ENCODE measurements at places on chromosomes 11 and 22.
A peak's percentile ranks its signal among the peaks of the same experiment; 100 is the strongest.

DNA sequence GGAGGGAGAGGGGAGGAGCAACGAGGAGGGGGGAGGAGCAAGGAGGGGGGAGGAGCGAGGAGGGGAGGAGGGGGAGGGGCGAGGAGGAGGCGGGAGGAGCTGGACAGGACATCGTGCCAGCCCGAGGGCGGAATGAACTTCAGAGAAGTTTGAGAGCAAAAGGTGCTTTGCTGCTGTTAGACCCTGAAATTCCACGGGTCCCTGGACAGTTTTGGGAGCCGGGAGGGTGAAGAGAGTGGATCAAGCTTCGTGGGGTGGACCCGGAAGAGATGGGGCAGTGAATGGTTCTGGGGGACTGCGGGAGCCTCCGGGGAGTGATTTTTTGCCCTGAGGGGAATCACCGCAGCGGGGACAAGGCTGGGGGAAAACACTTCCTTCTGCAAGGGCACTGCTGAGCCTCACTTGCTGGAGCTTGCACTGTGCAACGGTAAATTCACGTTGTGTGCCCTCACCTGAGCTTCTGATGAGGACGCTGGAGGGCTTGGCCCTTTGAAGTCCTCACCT, 10.7 kb upstream of the NLRP6 start:
- peak; percentile 68 for DNase-seq

DNA sequence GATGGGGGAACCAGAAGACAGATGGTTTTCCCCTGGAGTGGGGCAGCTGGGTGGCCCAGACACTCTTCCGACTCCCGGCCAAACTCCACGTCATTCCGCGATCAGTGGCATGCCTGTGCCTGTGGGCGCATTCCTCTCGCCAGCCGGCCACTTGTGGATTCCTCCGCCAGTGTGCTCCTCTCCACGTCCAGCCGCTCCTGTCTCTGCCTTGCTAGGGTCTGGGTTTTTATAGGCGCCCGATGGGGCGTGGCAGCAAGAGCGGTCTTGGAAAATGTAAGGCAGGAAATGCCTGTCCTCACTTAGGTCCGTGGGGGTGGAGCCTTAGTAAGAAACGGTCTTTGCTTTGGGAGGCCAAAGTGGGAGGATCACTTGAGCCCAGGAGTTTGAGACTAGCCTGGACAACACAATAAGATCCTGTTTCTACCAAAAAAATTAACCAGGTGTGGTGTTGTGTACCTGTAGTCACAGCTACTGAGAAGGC, 81.6 kb upstream of the SEPTIN5 start:
- no peak for DNase-seq

GRCh38 chr22:25030636-25031035, 78.1 kb downstream of the KIAA1671 start:
- DNase-seq = no peak

DNA sequence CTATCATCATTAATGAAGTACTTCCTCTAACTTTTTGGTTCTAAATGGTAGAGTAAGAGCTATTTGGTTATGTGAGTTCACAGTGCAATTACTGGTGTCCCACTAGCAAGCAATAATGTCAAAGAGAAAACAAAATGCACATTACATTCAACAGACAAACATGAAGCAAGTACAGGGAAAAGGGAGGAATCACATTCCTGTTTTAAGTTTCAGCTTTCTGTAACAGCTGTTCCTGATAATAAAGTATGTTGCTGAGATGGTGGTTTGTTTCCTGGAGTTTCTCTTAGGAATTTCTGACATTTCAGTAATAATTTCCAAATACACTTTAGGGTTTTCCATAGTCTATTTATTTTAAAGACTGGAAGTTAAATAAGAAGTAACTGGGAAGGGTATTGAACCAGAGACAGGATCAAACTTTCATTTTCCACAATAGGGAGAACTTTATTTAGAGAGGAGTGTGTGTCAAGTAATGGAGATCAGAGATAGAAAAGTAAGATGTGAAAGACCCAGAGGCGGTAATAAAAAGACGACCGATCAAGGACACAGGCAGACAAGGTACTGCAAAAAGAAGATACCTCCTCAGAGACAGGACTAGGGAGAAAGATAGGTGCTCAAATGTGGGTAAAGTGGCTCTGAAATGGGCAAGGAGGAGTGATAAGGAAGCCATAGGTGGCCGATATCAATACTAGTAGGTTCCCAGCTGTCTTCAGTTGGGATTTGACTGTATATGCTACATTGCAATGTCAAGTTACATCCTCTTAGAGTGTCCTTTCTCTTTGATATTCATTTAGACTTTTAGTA, 20.8 kb upstream of the CLNS1A start:
- DNase-seq = no peak

- DNase-seq = peak; percentile 1
These were observed 33.8 kb downstream of the TNRC6B start for GRCh38 chr22:40211476-40212054.
